ENCODE measurements at places on chromosomes 4 and X.

DNA sequence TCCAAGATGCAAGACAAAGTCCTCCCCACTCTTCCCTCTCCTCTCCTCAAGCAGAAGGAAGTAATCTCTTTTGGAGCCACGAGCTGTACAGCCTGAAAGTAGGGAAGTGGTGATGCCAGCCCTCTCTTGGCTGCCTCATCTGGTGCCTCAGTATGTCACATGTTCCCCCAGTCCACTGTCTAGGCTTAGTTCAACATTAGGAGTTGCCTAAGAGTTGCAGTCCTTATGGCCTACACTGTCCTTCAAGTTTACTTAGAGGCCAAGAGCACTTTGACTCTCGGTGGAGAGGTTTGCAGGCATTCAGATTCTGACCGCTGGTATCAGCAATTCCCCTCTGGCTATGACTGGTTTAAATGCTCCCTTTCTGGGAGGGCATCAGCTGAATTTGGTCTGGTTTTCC, 735.6 kb downstream of the GLUD2 start:
- no peak for DNase-seq

GRCh38 chr4:187617113-187617512, 378.5 kb upstream of the ZFP42 start:
- no peak for DNase-seq

GRCh38 chr4:41670530-41670929, 78.0 kb downstream of the PHOX2B start:
- DNase-seq, result no peak

GRCh38 chr4:74206088-74206825, 48.3 kb downstream of the MTHFD2L start:
- no peak for DNase-seq

GRCh38 chrX:101442085-101442484, 34.1 kb downstream of the HNRNPH2 start:
- DNase-seq, result no peak

- no peak for DNase-seq
Measured at GRCh38 chr4:120692964-120693363, 229.6 kb downstream of the PRDM5 start.

DNA sequence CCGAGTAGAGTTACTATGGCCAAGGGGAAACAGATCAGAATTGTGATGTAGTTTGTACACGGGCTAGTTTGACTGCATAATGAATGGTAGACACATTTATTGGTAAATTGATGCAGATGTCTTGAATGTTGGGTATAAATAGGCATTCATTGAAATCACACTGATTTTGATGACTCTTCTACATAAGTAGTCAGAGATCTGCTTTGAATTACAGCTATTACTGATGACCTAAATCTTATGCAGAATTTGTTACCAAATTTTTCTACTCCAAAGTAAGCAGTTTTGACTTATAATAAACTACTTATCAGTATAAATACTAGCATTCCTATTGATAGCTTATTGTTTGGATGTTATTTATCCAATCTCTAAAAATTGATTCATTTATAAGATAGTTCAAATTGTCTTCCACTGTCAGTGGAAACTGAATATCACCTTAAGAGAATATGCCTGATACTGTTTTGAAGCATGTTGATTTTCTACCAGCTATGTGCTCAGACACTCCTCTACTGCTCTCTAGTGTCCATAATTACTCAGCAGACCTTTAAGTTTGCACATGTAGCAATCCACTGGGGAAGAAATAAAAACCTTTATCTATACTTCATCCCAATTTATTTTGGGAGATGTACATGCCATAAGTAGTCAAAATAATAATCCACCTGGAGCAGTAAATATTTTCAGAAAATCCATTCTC, 120.3 kb downstream of the RASL11B start:
- DNase-seq, result no peak

GRCh38 chr4:143344041-143344440, 7.4 kb downstream of the GAB1 start:
- no peak for DNase-seq

DNA sequence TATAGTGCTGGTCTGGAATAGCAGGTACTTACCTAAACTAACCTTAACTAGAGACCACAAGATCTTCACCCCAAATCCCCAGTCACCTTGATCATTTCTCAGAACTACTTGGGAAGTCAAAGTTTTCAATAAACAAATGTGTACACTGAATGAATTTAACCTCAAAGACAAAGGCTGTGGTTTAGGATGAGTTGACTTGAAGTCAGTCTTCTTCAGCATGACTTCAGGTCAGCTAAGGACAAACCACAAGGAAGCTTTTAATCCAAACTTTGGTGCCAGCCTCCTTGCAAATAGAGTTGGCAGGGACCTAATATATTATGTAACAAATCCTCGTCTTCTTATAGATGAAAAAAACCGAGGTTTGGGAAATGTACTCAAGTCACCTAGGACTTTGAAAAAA, 21.2 kb upstream of the VCX2 start:
- no peak for DNase-seq

GRCh38 chr4:8765084-8765483, 106.6 kb downstream of the HMX1 start:
- DNase-seq, result peak; percentile 1

DNA sequence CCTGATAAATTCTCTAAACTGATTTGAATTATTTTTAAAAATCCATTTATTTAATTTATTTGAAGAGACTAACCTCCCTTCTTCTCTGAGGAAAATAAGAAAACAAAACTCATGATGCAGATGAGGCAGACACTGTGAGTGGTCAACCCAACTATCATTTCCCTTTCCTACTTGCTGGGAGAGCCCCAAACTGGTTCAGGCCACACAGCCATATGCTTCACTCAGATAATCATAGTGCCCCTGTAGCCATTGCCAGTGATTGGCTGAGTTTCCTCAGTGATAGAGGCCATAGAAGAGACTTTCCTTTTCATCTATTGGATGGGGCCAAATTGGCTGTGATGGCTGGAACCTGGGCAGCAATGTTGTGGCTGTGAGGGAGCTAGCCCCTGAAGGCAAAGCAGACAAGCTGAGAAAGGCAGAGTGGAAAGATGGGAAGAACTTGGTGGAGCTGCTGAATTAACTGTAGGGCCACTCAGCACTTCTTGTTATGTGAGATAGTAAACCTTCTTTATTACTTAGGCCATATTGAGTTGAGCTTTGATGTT, 49.8 kb downstream of the RAB33B start:
- no peak for DNase-seq

GRCh38 chr4:75708218-75708691, 16.1 kb upstream of the USO1 start:
- DNase-seq, result no peak

DNA sequence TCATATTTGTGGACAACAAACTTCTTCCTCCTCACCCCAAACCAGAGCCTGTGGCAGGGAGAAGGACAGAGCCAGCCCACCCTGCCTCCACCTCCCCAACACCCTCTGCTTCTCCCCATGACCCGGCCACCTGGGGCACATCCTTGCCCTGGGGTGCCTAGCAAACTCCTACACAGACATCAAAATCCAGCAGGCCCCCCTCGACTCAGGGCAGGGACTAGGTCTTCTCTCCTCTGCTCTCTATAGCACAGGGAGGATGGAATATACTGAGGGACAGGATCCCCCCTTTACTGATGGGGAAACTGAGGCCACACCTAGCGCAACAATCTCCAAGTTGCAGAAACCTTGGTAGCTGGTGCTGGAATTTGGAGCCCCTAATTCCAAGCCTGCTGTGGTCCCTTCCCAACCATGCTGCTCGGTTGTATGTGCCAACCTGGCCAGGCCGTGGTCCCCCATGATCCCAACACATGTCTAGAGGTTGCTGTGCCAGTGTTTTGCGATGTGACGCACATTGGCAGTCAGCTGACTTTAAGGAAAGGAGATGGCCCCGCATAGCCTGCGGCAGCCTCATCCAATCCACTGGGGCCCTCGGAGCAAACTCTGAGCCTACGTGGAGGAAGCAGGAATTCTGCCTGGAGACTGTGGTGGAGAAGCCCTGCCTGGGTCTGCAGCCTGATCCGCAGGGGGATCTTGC, 53.9 kb upstream of the ADRA2C start:
- DNase-seq, result no peak

DNA sequence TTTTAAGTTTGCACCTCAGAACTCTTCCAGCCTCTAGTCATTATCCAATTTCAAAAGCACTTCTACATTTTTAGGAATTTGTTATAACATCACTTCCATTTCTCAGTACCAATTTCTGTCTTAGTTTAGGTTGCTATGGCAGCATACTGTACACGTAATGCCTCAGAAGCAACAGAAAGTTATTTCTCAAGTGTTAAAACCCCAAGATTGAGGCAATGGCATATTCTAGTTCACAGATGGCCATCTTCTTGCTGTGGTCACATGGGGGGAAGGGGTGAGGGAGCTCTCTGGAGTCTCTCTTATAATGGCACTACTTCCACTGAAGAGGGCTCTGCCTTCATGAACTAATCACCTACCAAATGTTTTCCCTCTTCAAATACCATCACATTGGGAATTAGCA, 220.3 kb upstream of the CTSO start:
- no peak for DNase-seq

DNA sequence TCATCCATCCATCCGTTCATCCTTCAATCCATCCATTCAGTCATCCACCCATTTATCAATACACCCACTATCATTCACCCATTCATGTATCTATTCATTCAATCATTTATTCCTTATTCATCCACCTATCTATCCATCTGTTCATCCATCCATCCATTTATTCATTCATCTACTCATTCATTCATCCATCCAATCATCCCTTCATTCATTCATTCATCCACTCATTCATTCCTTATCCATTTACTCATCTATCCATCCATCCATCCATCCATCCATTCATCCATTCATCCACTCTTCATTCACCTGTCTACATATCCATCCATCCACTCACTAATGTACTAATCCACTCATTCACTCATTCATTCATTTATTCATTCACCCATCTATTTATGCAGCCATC, 9.5 kb downstream of the P2RY8 start:
- no peak for DNase-seq

DNA sequence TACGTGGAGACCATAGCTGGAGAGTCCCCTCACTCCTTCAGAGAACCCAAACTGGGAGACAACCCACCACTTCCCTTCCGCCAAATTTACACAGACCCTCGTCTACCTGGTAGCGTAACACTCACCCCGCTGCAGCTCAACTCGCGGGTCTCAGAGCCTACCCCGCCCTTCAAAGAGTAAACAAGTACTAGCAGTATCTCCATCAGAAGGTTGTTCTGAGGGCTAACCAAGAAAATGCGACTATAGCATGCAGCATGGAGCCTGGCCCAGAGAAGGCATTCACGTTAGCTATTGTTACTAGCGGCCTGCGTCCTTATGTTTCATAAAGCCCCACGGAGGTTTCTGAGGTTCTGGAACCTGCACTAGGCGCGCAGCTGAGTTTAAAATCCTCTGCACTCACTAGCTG, 531 bp upstream of the MANBA start:
- no peak for DNase-seq

DNA sequence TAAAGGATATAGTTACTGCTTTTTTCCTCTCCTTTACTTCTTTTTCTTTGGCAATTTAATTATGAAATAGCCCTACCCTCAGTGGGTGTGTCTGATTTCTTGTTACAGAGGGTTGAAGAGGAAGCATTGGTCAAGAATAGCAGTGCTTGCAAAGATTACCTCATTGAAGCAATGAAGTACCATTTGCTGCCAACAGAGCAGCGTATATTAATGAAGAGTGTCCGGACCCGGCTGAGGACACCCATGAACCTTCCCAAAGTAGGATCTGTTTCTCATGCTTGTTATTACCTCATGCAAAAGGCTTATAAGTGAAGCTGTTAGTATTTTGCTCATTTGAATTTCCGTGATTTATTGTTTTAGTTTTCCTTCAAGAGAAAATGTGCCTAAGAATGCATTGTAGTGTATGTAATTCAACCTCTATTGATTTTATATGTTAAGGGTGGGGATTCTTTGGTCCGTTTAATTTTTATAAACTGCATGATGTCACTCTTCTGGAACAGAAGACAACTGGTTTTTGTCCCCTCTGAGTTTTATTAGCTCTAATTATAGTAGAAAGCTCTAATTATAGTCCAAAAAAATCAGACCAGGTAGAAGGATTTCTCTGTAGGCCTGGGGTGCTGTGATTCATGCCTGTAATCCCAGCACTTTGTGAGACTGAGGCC, 27.9 kb upstream of the MSMO1 start:
- no peak for DNase-seq

GRCh38 chr4:1550122-1551070, 133.7 kb downstream of the FAM53A start:
- no peak for DNase-seq

DNA sequence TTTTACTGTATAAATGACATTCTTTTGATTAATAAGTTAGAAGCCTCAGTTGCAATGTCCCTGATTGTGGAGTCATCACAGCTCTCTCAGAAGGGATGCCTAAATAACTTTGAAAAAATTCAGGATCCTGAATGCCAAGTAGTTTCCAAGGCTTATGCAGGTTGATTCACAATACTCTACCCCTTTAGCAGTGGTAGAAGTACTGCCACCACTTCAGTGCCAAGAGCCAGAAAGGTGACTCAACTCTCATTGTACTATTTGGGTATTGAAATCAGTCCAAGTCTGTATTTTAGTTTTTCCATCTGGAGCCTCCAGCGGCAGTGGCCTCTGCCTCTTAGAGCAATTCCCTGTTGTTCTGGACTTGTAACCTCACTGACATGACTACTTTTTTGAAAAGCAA, 320.1 kb upstream of the NDST4 start:
- DNase-seq, result no peak

GRCh38 chr4:55410431-55410830, 14.7 kb downstream of the TMEM165 start:
- DNase-seq, result no peak

DNA sequence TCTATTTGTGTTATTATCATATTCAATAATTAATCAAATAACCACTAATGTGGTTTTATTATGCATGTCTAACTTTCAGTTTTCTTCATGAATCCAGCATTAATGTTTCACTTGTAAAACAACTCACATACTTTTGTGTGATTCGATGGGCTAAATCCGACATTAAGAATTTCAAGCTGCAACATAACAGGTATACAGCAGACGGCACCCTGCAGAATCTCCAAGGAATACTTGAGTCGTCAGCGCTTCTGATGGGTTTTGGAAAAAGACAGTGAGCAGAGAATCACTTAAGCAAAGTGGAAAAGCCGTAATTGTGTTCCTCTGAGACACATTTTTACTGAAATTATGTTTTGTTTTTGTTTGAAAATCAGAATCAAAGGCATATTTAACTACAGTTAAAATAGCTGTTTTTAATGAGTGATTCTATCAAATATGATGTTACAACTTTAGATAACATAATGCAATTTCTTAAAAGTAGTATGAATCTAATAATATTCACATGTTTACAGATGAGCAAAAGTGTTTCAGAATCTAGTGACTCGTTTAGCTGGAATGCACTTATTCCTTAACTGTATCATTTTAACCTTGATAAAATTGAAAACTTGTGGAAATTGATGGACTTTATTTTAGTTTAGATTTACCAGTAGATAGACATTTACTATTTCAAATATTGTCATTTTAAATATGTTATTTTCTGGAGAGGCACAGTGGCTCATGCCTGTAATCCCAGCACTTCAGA, 514.8 kb downstream of the CCSER1 start:
- DNase-seq, result no peak

GRCh38 chr4:39699687-39700409, 1.9 kb downstream of the UBE2K start:
- no peak for DNase-seq

All from T-helper 17 cell (primary cell).